Camera-type eye (tissue), 1 donor: ENCODE measurements at places on chromosomes 3 and 15. TPM values are rescaled to one million over a fixed set of nuclear protein-coding genes. Genes with fewer than 3 reads are reported as not detected.

TP63 gene
- total RNA-seq = 8.9 TPM

ADCY5 gene
- 11.8 TPM for total RNA-seq

RTP1 gene
- total RNA-seq = not detected

SYNPR gene
- total RNA-seq = 21.0 TPM

CHRNA5 gene
- total RNA-seq = 3.6 TPM

IL5RA gene
- 0.44 TPM for total RNA-seq

MORC1 gene
- total RNA-seq = not detected

HCLS1 gene
- 7.0 TPM for total RNA-seq

SEMA5B gene
- total RNA-seq = 33.2 TPM

COMMD2 gene
- 55.8 TPM for total RNA-seq

CSTA gene
- not detected for total RNA-seq

STXBP5L gene
- 22.0 TPM for total RNA-seq

PLSCR2 gene
- not detected for total RNA-seq

CILP gene
- total RNA-seq = 9.2 TPM

COLQ gene
- total RNA-seq = 5.0 TPM

ROPN1B gene
- 0.66 TPM for total RNA-seq

FOXB1 gene
- total RNA-seq = not detected

ILDR1 gene
- 0.99 TPM for total RNA-seq

TUSC7 gene
- total RNA-seq = not detected

STAB1 gene
- total RNA-seq = 53.9 TPM

RBM15B gene
- total RNA-seq = 39.3 TPM

COL6A5 gene
- total RNA-seq = 0.16 TPM

RYR3 gene
- 14.1 TPM for total RNA-seq

FNDC3B gene
- 109 TPM for total RNA-seq

ITIH4 gene
- total RNA-seq = 4.9 TPM

LARP6 gene
- total RNA-seq = 8.9 TPM

ZMYND10 gene
- 5.7 TPM for total RNA-seq

SPPL2A gene
- total RNA-seq = 83.6 TPM

SLC12A8 gene
- total RNA-seq = 4.9 TPM

LRTM1 gene
- 22.9 TPM for total RNA-seq
